ENCODE measurements at places on chromosomes 16 and 17.

- DNase-seq = no peak
Measured at GRCh38 chr17:55420067-55420775, 1.4 kb downstream of the MMD start.

DNA sequence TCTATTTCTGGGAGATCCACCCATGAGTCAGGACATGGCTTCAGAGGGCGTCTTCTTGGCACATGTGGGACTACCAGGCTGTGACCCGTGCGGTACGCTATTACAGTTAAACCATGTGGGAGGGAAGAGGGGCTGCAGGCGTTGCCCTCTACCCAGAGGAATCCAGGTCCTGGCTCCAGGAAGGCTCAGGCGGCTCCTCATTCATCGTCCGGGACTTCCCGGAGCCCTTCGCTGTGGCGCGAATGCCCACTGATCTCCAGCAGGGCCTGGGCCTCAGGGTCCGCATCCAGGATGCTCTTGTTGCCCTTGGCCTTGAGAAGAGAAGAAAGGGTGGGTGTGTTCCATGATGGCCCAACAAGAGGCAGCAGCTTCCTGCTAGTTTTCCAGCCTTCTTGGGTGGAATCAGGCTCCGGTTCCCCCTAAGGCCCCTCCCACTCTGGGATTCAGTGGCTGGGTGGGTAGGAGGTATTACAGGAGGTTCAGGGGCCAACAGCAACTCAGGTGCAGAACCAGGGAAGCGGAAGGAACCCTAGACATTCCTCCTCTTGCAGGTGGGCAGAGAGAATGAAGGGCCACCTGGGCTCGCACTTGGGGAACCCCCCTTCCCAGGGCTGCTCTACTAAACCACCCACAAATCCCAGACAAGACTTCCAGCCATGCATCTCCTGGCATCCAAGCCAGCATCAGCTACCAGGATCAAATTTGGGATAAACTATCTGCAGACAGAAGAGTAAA, 24.6 kb downstream of the MEAK7 start:
- DNase-seq = no peak

DNA sequence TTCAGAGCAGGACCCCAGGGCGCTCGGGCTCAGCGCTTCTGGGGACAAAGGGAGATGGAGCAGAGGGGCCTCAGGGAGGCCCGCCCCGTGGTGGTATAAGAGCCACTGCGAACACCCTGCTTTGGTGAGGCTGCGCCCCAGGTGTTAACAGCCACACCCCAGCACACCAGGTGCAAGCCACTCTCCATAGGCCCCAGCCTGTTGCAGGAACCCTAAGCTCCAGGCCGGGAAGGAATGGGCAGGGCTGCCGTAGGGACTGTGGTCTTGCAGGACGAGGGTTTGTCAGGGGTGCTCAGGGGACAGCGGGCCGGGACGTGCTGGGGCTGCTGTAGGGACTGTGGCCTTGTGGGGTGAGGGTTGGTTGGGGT, 17.0 kb upstream of the SSTR5 start:
- no peak for DNase-seq

DNA sequence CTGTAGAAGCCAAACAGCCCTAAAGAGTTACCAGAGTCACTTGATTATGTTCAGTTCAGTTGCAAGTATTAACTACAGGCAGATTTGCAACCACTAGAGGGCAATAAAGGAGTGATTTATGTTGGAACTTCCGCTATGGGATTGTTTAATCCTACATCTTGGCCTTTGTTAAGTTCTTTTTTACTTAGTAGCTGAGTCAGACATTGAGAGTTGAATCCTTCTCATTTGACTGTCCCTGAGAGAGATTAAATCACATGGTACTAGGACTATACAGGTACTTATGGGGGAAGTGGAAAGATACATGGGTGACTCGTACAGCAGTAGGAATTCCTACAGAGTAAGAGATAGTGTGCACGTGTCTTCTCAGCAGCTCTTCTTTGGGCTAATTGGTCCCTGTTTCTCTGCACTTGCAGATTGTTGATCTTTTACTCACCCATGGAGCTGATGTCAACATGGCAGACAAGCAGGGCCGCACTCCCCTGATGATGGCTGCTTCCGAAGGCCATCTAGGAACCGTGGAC, 40.3 kb downstream of the CYB561 start:
- no peak for DNase-seq

DNA sequence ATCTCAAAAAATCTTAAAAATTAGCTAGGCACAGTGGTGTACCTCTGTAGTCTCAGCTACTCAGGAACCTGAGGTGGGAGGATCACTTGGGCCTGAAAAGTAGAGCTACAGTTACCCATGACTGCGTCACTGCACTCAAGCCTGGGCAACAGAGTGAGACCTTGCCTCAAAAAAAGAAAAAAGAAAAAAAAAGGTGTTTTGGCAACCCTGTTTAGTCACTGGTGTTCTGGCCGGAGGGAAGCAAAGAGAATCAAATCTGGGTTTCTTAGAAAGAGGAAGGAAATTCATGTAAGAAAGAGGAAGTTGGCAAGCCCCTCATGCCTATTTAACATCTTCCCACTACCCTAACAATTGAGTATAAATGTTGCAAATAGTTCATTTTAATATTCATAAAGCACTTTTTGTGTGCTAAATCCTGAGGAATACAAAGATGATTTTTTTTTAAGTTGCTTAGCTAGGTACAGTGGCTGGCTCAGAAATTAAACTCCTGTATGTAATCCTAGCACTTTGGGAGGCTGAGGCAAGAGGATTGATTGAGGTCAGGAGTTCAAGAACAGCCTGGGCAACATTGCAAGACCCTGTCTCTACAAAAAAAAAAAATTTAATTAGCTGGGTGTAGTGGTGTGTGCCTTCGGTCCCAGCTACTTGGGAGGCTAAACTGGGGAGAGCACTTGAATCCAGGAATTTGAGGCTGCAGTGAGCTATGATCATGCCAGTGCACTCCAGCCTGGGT, 6.5 kb upstream of the USP32 start:
- no peak for DNase-seq

DNA sequence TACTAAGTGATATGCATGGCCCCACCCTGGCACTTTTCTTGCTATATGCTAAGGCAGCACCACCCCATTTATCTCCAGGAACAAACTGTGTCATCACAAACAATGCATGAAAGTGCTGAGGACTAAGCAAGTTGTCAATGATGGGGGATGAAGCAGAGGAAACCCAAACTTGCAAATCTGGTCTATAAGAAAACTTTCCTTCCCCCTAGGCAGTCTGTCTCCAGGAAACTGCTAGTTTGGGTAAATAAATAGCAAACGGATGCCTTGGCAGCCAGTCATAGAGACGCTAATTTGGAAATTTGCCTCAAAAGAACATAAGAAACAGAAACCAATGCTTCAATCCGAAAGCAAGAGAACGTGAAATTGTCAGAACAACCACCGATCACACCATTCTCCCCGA, 5.6 kb upstream of the HSBP1 start:
- DNase-seq = no peak

DNA sequence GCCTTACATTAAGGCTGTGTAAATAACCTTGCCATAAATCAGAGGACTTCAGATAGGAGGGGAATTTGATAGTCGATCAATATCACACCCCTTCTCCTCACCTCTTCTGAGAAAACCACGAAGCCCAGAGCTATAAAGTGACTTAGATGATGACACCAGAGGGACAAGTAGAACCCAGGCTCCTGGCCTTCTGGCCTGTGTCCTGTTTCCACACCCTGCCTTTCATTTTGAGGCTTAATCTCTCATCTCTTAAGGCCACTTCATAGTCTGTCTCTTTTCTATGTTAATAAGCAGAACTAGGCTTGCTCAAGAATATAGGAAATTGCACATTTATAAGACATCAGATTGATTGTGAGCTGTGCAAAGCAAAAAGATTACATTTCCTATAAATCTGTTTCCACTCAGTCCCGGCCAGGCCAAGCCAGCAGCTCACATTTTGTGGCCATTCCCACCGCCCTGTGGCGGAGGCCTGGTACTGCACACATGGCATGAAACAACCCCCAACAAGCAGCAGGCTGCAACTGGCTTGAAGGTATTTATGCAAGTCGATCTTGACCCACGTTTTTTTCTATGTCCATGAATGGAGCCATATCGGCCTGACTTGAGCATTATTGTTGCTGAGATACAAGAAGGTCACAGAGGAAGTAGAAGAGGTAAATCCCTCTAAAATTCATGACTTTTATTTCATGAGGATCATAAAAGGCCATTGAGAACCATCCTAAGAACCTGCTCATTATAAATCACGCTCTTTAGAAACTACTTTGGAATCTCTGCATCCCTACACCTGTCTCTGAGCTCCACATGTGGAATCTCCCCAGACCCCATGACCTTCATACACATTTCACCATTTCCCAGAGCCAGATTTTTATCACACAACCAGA, 93.7 kb downstream of the PMP22 start:
- DNase-seq = no peak

DNA sequence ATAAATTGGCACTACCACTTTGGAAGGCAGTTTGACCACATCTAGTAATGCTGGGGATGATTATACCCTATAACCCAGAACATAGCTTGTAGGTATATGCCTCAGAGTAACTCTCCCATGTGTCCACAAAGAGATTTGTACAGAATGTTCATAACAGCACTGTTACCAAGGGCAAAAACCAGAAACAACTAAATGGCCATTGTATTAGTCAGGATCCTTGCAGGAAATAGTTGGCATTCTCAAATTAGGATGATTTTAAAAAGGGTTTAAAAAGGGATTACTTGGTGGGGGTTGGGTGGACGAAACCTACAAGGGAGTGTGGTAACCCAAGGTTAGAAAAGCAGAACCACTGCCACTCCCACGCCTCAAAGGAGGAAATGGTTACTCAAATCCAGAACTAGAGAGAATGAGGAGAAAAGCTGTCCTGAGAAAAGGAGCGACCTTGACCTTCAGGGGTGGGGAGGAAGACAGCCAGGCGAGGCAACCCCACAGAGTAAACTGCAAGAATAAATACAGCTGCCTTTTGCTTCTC, 2.1 kb downstream of the CPPED1 start:
- DNase-seq = no peak

- no peak for DNase-seq
Measured at GRCh38 chr16:69240331-69240730, 53.4 kb downstream of the SNTB2 start.

DNA sequence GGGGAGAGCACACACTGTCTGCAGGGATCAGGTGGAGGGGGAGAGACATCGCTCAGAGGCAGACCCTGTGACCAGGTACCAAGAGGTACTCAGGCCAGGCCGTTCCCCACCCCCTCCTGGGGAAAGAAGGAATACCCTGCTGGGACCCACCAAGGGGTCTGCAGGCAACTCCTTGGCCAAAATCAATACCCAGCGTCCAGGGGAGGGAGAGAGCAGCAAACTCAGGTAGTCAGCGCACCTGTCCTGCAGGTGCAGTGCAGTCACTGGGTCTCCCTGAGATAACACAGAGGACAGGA, 57.5 kb upstream of the DOC2B start:
- no peak for DNase-seq

DNA sequence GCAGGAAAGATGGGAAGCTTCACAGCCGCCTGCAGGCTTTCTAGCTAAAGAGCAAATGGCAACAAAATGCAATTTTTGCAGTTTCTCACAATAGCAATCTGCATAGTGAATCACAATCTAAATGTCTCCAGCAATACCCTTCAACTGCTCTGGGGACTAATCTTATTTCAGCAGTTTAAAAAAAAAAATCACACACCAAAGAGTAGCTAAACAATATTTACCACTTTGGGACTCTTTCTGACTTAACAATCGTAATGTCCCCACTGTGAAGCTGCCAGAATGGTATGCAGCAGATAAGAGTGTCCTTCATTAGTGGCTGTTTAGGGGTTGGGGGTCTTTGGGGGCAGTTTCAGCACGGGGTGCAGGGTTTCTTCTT, 9.8 kb downstream of the CPPED1 start:
- DNase-seq = no peak

DNA sequence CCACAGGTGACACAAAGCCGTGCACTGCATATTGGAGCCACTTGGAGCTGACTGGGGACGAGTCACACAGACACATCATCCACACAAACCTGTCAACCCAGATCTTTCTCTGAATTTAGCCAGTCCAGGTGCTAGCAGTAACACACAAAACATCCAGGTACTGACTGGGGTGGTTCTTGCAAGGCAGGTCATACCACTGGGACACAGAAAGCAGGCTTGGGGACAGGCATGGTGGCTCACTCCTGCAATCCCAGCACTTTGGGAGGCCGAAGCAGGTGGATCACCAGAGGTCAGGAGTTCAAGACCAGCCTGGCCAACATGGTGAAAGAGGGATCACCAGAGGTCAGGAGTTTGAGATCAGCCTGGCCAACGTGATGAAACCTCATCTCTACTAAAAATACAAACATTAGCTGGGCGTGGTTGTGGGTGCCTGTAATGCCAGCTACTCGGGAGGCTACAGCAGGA, 14.9 kb downstream of the ENPP7 start:
- no peak for DNase-seq

DNA sequence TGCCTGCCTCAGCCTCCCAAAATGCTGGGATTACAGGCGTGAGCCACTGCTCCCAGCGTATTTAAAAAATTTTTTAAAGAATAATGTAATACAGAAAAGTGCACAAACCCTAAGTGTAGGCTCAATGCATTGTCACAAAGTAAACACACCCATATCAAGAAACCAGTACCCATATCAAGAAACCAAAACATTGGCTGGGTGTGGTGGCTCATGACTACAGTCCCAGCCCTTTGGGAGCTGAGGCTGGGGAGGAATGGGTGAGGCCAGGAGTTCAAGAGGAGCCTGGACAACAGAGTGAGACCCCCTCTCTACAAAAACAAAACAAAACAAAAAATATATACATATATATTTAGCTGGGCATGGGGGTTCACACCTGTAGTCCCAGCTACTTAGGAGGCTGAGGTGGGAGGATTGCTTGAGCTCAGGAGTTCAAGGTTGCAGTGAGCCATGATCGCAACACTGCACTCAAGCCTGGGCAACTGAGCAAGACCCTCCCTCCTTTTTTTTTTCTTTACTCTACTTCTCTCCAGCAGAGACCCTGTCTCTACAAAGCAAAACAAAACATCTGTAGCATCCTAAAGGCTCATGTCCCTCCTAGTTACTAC, 9.3 kb upstream of the PRR14 start:
- no peak for DNase-seq

DNA sequence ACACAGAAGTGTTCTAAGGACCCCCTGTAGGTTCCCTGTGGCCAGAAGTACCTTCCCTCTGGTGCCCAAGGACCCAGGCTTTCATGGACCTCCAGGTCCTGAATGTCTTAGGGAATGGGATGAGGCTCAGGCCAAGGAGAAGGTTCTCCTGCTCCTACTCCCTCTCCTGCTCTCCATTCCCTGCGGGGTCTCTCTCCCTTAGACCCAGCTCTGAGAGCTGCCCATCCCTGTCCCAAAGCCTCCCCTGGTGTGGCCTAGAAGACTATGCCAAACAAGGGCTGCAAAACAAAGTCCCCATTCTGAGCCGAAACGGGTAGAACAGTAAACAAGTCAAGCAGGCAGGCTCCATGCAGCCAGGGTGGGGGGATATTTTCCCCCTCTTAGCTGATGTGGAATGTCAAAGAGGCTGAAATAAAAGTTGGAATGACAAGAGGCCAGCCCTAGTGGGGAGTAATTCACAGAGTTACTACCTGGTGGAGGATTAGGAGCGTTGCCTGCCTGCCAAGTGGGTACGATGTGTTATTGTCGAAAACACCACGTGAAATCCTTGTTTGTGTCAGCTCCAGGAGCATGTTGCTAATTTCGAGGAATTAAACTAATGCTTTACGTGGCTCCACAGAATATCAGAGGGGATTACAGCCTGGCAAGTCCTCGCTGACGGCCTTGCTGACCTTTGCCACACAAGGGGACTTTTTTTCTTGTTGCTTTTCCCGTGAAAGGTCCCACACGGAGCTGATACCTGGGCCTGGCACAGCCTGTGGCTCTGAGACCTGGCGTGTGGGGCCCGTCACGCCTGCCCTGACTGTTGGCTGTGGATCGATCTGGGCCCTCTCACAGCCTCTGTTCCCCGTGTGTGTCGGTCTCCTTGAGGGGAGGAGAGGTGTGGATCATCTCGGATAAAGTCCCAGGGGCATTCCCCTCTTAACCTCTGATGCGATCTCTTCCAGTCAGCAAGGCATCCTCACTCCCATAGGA, 2.9 kb downstream of the WFIKKN2 start:
- no peak for DNase-seq
